Right kidney (tissue), 9 donors: ENCODE measurements at places on chromosomes 3 and 15.

DNA sequence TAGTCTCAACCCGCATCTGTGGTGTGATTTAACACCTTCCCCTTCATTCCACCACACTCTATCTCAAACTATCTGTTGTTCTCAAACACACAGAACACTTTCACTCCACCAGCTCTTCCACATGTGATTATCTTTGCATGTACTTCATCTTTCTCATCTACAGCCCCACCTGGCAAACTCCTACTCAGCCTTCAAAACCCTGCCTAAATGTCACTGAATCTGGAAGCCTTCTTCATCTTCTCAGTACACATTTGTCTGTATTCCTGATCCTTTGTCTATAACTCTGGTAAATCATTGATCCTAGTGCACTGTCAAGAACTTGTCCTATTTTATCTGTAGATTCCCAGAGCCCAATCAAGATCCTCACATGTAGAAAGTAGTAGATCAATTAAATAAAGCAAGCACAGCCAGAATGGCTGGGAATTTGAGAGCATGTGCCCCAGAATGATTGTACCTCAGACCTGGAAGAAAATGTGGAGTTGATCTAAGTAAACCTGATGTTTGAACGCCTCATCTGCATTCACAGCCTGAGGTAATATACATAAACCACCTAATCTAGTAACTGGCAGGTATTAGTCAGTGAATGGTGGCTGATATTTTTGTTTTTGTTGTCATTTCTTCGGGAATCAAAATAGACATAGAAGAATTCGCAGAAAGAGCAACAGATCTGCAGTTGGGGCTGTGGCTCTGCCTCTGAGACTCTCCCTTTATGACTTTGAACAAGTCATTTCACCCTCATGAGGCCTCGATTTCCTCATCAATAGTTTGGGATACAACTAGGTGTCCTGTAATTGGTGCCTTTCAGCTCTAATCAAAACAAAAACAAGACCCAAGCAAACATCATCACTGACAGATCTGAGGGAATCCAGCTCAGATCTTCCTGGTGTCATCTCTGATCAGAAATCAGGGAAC lies 28.0 kb upstream of the MAGEF1 start:
- DNase-seq = no peak

DNA sequence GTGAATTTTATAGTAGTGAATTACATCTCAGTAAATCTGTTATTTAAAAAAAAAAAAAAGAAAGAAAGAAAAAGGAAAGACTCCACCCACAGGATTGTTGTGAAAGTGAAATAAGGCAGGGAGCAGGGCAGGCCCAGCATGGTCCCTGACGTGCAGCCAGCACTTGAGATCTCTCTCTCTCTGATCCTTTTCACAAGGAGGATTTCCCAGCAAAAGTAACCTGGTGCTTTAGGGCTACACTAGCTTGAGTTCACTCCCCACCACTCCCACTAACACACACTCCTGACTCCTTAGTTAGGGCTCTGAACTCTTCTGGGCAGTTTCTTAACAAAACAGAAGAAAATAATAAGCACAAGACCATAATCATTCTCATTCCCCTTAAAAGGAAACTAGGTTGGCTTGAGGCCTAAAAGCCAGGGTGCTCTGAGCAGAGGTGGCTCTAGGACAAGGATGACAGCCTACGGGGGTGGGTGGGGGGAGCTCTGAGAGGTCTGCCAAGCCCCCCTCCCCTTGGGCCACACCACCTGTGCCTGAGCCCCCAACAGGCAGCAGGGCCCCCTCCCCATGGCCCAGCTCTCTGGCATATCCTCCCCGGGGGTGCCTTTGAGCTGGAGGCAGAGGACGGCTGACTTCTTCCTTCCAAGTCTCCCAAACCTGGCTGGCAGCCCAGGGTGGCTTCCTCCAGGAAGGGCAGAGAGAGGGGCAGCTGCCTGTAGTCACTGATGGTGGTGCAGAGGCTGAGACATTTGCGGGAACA lies 856 bp downstream of the TMEM40 start:
- DNase-seq = peak; percentile 21

GRCh38 chr3:133532951-133533350 lies 40.5 kb upstream of the CDV3 start:
- DNase-seq = no peak

- no peak for DNase-seq
These were observed 892.6 kb downstream of the TUSC7 start for GRCh38 chr3:117602058-117602644.

GRCh38 chr15:85554852-85555521 lies 174.6 kb downstream of the AKAP13 start:
- DNase-seq = no peak

GRCh38 chr3:99647081-99647480 lies 8.7 kb downstream of the COL8A1 start:
- no peak for DNase-seq

DNA sequence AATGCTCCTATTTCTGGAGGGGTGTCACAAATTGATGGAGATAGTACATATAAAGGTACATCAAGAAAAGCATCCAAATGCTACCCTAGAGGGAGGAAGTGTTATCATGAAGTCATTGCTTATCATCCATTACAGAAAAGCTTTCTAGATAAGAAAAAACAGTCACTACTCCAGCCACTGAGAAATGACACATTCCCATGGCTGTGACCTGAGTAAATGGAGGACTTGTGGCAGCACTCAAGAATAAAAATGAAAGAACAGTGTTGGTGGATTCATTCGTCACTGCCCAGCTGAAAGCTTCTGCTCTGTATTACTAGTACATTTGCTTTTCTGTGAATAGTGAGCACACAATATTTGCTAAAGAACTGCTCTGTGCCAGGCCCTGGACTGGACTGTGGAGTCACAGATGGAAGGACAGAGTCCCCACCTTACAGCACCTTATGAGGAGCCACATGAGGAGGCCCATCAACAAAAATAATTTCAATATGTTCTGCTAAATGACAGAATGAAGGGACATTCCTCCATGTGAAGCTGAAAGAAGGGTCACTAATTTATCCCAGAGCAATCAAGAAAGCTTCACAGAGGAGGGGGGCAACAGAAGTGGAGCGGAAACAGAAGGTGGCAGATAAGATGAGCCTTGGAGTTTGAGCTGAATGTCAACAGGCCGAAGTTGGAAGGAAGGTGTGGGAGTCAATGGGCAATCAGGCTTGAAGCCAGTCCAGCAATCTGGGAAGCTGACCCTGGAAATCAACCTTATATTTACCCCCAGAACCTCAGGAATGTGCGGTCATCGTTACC lies 343.5 kb upstream of the TRIM42 start:
- no peak for DNase-seq

- peak; percentile 53 for DNase-seq
These were observed 56.9 kb upstream of the FLNB start for GRCh38 chr3:57951066-57951882.

DNA sequence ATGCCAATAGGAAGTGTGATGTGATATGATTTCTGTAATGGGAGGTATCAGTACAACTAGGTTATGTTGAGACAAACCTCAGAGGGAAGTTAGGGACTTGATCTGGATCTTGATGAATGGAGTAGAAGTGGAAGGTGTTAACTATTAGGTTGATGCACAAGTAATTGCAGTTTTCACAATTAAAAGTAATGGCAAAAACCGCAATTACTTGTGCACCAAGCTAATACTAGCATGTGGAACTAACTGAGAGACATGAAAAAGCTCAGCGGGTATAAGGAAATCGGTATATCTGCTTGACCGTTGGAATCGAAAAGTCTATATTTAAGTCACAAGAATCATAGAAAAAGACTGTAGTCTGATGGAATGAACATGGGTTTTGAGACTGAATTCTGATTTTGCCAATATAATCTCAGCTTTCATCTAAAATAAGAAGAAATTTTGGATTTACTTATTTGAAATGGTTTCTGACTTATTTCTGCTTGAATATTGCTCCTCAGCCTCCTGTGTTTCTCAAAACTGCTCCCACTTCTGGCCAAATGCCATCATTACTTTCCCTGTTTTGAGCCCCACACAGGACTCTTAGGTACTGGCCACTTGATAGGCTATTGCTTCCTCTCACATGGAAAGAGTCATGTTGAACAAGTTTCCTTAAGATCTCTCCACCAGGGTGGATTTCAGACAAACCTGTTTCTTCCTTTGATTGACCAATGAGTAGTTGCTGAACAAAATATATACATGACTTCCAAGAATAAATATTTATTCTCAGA lies 271.5 kb upstream of the COL8A1 start:
- no peak for DNase-seq

DNA sequence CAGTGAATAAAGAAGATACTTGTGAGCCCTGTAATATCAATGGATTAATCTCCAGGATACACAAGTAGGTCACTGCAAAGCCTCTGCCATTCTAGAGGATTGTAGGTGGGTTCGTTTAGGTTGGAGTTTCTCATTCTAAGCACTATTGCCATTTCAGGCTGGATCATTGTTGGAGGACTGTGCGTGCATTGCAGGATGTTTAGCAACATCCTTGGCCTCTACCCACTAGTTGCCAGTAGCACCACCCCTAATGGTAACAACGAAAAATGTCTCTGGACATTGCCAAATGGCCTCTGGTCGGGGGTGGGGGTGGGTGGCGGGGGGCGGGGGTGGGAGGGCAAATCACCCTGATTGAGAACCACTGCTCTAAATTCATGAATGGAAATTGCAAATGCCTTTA lies 4.9 kb upstream of the IFT57 start:
- DNase-seq = no peak

DNA sequence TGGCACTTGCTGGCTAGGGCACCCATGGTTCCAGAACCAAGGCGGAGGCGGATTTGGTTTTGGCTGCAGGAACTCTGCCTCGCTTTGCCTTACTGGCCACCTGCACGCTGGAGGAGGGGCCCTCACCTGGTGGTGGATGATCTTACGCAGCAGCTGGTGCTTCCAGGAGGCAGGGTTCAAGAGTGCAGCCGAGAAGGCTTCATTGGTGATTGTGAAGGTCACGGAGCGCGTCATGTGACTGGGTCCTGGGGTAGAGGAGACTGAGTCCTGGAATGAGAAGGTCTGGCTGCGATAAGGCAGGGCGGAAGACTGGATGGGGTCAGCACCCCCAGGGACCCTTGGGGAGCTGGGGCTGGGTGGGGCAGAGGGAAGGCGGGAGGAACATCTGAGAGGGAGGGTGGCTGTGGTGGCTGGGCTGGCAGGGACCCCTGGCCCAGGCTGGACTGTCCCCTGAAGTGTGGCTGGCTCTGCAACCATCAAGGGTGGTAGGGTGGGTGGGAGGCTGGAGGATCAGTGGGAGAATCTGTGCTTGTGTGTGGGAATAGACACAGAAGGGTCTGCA lies 25.8 kb upstream of the GOLGA6C start:
- no peak for DNase-seq

- no peak for DNase-seq
These were observed 50.0 kb upstream of the SECISBP2L start for GRCh38 chr15:49096090-49096750.

DNA sequence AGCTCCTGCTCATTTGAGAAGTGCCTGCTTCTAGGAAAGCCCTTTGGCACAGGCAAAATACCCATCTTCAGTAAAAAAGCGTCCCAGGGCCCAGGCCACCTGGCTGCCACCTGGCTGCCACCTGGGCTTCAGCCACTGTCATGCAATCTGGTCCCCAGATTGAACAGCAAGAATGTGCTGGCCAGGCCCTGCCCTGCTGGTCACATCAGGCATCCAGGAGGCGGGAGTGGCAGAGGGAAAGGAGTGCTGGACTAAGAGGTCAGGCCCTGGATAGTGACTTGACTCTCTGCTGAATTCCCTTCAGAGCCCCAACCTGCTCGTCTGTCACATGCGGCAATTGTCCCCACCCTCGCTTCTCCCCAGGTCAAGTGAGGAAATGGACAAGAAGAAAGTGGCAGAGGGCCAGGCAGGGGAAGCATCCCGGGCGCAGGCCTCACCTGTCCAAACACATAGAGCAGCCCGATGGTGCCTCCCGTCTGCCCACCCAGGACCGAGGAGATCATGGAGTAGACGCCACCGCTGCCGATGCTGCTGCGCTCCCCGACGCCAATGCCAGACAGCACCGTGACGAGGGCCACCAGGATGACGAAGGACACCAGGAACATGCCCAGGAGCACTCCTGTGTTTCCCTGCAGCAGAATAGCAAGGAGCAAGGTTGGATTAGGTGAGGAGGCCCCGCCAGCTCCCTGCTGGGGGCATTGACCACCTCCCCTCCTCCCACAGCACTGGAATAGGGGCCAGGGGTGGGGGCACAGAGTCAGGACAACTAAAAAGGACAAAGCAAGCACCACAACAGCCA lies 25.5 kb downstream of the SLC12A8 start:
- no peak for DNase-seq

GRCh38 chr3:161339517-161340500 lies 31.5 kb downstream of the SPTSSB start:
- DNase-seq = no peak
